ENCODE measurements at places on chromosomes 12 and 14.

- ATAC-seq: no peak
Observed at GRCh38 chr12:64526859-64527258, 74.9 kb downstream of the TBK1 start.

- ATAC-seq: no peak
Observed at GRCh38 chr12:66491853-66492252, 187.0 kb downstream of the GRIP1 start.

DNA sequence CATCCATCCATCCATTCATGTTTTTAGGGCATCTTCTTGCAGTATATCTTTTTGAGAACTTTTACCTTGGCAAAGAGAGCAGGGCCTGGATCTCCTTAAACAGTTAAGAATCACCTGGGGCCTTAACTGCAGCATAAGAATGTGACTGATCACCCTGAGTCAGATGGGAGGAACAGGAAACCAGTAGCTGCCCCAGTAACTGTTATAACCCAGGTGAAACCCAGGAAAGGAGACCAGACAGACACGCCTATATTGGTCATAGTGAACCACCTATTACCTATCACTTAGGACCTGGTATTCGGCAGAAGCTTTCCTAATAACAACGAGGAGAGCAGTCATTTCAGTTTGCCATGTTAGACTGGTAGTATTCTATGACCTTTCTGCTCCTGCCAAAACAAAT is 43.4 kb upstream of the NR2C1 start:
- peak; percentile 92 for ATAC-seq

DNA sequence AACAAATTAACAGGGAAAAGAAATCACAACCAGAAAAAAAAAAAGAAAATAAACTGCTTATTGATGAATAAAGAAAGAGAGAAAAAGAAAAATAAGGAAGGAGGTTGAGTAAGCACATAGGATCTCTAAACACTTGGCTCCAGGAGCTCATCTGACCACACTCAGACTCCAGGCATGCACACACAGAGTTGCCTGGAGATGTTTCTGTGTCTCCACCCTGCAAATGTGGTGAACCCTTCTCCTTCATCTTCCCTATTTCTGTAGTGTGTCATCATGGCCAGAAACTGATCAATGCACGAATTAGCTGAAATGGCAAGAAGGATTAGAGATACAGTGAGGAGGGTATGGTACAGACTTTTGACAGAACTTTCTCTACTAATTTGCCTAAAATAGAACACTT is 20.2 kb downstream of the OR4N2 start:
- ATAC-seq: no peak

DNA sequence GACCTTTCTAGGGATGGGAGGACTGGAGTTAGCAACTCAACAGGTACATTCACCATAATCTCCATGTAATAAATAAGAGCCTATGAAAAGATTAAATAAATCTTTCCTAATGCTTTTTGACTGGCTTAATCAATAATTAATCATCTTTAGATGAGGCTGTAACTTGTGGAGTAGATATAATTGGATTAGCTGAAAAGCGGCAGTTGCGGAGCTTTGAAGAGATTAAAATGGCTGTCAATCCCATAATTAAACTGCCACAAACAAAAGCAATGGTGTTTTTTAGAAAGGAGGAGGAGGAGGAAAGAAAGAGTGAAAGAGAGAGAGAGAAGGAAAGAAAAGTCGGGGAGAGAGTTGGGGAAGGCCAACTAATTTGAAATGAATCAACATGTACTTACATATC is 70.7 kb upstream of the TMEM263 start:
- no peak for ATAC-seq

- ATAC-seq: no peak
Observed at GRCh38 chr12:93005928-93006392, 76.9 kb upstream of the EEA1 start.

DNA sequence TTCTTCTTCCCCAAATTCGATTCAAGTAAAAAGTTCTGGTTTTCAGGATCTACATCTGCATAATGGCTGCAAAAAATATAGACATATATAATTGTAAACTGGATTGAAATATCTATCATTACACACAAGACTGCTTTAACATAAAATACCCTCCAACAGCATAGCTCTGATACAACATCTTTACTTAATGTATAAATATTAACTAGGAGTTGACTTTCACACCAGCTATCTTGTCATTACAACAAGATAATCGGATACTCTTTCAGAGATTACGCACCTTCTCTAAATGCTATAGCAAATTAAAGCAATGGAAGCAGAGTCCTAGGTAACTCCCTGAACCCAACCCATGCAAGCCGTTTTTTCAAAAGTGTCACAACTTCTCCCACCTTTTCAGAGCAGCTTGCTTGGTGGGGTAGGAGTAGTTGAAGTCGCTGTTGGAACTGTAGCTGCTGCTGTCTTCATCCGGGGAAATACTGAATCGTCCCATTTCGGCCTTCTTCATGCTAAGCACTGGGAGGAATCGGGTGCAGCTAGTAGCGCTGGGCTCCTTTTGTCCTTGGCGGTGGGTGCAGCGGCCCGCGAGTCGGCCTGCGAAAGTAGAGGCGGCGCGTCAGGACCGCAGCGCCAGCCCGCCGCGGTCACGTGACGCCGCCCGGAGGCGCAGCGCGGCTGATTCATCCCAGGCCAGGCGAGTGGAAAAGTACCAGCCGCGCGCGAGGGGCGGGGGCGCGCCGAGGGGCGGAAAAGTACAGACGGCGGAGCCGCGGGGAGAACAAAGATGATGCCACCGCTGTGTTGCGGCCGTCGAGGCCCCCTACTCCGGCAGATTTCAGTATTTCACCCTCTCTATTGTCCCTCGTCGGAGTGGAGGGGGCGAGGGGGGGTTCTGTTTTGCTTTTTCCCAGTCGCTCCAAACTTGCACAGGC is 1.5 kb downstream of the SLC38A2 start:
- ATAC-seq: peak; percentile 62

GRCh38 chr14:79605849-79606248 is 605.5 kb downstream of the DIO2 start:
- no peak for ATAC-seq

- no peak for ATAC-seq
Observed at GRCh38 chr12:131608740-131609690, 101.9 kb upstream of the SFSWAP start.

DNA sequence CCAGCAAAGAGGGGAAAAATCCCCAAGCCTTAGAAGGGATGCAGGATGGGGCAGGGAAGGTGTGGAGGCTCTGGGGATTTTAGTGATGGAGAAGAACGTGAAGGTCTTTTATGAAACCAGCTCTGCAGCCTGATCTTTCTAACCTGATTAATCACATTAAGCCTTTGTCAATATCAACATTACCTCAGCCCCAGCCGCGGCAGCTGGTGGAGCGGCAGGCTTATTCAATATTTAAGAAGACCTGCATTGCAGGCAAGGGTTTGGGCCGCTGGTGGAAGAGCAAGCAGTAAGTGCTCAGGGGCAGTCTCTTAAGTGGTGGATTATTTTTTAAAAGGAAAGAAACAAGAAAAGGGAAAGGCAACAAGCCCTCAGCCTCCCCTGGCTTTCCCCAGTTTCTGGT is 16.6 kb downstream of the RPH3A start:
- ATAC-seq: no peak

GRCh38 chr12:53506450-53506785 is 866 bp downstream of the NPFF start:
- ATAC-seq: no peak

GRCh38 chr14:99481745-99482099 is 513 bp downstream of the CCNK start:
- ATAC-seq: no peak

DNA sequence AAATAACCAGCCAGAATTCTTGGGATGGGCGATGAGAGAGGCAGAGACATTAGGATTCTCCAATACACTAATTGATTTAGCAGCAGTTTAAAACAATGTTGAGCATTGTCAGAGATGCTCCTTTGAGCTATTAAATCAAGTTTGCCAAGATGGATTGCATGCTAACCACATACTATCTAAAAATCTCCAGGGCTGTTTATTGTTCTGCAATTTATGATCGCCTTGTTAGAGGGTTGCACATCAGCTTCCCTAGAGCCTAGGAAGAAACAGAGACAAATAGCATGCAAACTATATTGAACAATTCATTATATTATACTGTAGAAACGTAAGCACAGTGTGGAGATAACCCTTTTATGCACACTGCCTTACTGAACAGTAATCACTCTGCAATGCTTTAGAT is 599.9 kb downstream of the SOX5 start:
- ATAC-seq: no peak

GRCh38 chr14:20988717-20989470 is 886 bp upstream of the METTL17 start:
- no peak for ATAC-seq

DNA sequence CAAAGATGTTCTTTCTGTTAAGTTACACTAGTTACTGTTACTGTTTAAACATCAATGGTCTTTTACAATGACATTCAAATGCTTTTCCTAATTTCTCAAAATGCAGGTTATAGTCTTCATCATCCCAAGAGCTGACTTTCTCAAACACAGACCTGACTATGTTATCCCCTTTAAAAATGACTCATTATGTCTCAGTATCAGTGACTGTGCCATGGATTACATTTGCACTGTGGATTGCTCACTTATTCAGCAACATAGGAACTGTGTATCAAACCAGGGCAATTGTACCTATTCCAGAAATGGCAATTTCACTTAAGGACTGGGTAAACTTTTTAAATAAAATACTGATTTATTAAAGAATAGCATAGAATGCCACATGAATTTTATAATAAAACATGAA is 630.2 kb upstream of the NOVA1 start:
- no peak for ATAC-seq

- no peak for ATAC-seq
Observed at GRCh38 chr14:99315197-99315596, 43.2 kb upstream of the BCL11B start.

DNA sequence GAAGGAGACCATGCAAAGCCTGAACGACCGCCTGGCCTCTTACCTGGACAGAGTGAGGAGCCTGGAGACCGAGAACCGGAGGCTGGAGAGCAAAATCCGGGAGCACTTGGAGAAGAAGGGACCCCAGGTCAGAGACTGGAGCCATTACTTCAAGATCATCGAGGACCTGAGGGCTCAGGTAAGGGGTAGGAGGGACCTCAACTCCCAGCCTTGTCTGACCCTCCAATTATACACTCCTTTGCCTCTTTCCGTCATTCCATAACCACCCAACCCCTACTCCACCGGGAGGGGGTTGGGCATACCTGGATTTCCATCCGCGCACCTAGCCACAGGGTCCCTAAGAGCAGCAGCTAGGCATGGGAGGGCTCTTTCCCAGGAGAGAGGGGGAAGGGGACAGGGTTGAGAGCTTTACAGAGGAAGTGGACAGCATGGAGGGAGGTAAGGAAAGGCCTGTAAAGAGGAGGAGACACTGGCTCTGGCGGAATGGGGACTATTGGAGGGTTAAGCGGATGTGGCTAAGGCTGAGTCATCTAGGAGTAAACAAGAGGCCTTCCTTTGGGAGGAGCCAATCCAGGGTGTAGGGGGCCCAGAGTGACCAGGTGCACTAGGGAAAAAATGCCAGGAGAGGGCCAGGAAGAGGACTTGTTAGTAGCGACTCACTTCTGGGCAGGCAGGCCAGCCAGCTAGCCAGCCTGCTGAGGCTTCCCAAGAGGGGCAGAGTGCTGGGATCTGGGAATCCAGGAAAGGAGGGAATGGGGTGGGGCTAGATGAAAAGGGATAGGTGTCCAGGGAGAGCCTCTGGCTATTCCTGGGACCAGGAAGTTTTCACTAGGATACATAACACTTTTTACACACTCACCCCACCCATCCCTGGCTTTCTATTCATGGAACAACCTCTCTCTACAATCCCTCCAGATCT is 754 bp downstream of the KRT18 start:
- no peak for ATAC-seq

GRCh38 chr12:106910202-106910601 is 45.5 kb upstream of the TMEM263 start:
- ATAC-seq: peak; percentile 10

DNA sequence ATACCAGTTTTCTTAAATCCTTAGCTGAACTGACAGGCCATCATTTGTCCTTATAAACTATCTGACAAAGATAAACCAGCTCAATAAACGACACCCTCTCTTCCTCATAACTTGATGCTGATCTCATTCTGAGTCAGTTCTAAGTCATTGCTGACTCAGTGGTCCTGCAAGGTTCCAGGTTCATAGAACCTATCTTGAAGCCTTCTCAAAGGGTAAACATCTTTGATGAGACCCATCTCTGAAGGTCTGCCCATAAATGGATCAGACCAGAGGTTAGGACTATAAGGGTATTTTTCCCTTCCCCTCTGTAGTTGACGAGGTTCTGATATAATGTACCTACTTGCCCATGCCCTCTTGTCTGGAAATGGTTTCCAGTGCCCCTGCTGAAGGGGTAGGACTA is 11.9 kb downstream of the NAA25 start:
- peak; percentile 97 for ATAC-seq

- no peak for ATAC-seq
Observed at GRCh38 chr14:20329355-20329754, 3.7 kb downstream of the CCNB1IP1 start.

DNA sequence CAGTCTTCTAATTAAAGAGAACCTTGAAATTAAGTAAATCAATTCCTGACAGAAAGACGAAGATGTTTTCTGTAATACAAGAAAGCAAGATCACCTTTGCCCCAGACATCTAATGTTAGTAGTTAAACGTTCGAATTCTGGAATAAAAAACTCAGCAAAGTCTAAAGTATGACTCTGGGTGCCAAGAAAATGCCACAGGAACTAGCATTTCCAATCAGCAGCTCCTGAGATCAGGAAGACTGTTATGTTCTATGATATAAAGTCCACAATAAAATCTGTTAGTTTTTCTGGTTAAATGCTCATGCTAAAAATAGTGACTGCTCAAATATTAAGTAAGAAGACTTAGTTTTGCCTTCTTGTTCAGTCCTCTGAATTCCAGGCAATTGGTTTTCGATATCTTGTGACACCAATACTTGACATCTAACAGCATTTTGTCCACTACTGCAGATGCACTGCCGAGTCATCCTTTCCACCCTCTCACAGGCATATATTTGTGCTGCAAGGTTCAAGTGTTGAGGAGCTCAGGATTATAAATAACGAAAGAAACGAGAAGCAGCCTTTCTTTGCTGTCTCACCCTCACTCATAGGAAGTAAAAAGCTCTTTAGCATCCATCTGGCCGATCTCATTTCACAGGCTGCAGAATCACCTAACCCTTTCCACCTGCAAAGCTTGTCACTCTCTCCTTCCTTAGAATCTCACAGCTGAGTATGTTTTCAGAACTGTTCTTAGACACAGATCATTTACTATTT is 32.0 kb downstream of the SSH1 start:
- ATAC-seq: peak; percentile 50

- ATAC-seq: no peak
Observed at GRCh38 chr12:105461944-105462762, 131.7 kb downstream of the C12orf75 start.

DNA sequence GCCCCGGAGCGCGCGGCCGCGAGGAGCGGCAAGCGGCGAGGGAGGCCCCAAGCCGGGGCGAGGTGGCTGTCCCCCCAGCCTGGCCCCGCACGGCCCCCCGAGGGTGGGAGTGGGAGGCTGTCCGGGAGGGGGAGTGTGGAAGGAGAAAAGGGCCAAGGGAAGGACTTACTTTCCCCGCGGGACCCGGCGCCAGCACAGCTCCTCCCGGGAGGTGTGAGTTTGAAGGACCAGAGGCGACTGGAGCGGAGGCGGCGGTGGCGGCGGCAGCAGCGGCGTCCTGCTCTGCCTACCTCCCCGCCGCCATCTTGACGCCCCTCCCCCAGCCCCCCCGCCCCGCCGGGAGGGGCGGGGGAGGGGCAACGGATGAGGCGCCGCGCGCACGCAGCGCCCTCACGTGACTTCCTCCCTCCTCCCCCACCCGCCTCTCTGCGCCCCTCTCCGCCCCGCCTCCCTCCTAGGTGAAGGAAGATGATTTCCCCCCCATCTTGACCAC is at the start of gene SBNO1:
Gene SBNO1 (minus strand): TSS at position 316 of the 493 bp plus-strand sequence. CDS start 14,406 bp downstream, outside the sequence.
- peak; percentile 60 for ATAC-seq

GRCh38 chr12:93650626-93651025 is 26.5 kb upstream of the CRADD start:
- ATAC-seq: no peak

GRCh38 chr12:44431647-44432343 is 444.3 kb downstream of the NELL2 start:
- no peak for ATAC-seq

Data from activated T-helper 17 cell treated with anti-CD3 and anti-CD28 coated beads, Interleukin-2, amount 50 U/mL, for 72 hours (primary cell).